ENCODE measurements at places on chromosomes 4 and X.

DNA sequence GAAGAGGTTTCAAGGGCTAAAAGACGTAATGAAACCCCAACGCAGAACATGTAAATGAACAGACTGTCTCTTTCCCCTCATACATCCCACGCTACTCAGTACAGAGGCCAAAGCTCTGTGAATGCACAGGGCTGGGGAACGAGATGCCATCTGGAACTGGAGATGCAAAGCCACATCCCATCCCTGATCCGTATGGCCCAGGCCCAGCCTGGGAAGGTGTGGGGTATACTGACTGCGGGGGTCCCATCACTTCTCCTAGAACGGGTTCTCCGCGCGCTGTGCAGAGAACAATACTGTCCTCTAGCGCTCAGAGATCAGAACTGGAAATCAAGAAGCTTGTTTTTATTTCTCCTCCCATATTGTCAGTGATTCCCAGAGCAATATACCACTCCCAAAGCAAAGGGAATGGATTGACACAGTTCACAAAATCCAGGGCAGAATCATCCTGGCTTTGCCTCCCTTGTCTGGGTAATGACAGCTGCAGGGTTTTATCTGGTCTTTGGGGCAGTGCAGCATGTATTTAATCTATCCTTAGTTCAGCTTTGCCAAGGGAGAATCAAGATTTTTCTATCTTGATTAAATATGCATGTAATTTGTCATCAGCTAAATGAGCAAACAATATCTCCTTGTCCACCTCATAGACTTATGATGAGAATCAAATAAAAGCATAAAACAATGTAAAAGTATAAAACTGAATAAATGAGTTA lies 47.3 kb upstream of the TLR3 start:
- DNase-seq = peak; percentile 19

DNA sequence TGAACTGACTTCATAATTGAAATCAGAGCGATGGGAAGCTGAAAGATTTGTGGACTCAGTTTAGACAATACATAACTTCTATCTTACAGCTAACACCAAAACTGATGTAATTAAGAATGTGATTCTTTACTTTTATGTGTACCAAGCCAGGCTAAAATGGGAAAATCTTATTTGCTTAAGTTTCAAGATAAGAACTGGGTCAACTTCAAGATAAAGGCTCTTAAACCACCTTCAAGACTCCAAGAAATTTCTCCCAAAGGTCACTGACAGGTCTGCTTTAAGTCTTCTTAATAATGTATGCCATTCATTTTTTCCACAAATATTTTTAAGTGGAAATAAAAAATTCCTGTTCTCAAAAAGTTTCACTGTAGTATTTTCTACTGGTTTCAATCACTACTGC lies 55.5 kb downstream of the DDX60 start:
- DNase-seq = no peak

DNA sequence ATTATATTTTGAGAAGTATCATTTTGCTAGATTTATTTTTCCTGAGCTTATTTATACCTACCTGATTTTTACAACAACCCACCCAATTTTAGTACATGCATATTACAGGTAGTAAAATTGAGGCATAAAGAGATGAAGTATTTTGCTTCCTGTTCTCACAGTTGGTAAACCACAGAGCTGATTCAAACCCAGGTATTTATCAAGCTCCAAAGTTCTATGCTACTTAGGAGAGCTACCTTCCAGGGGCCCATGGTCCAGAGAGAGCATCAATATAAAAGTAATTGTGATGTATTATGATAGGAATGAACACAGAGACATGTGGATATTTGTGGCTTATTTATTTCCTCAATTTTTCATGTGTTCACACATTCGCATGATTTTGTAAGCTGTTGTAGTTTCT lies 20.2 kb upstream of the GBA3 start:
- no peak for DNase-seq

GRCh38 chr4:23539969-23540569 lies 349.8 kb downstream of the PPARGC1A start:
- DNase-seq = no peak

DNA sequence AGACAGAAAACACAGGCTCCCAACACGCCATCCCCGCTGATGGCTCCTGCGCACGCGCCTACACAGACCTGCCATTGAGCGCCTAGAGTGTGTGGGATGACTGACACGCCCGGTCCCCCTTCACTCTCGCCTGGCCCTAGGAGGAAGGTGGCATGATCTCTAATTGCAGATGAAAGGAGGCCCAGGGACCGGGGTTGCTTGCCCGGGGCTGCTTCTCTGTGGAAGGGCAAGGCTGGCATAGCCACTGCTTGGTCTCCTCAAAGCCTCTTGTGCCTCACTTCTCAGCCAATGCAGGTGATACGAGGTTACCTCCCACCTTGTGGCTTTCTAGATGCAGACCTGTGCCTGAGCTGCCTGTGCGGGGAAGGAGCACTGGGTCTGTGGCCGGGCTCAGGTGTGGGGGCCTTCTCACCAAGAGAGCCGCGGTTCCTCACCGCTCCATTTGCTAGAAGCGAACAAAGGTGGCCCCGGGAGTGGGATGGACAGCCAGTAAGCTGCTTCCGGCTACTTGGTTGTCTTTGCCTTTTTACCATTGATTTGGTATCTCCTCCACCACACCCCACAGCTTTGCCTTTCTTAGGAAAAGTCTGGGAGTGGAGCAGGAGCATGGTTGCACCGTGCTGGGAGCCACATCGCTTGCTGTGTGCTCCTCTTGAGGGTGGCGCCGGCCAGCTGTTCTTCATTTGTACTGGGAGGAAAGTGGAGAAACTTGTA lies 47.0 kb downstream of the TBC1D14 start:
- DNase-seq = no peak

DNA sequence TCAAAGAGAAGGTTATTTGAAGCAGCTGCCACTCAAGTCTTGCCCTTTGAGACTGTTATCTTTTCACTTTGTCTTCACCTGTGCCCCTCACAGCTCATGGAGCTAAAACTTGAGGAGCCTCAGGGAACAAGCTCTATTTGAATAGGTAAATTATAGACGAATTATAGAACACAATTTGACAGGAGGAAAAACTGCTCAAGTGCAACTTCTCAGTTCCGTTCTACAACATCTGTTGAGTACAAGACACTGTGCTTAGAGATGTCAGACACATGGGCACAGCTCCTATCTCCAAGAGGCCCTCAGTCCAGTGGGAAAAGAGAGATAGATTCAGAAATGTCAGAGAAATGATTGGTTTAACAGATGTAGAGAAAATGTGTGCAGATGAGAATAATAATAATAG lies 5.1 kb downstream of the PPP1R2C start:
- DNase-seq = no peak

GRCh38 chr4:40316333-40316781 lies 18.8 kb upstream of the CHRNA9 start:
- DNase-seq = no peak

DNA sequence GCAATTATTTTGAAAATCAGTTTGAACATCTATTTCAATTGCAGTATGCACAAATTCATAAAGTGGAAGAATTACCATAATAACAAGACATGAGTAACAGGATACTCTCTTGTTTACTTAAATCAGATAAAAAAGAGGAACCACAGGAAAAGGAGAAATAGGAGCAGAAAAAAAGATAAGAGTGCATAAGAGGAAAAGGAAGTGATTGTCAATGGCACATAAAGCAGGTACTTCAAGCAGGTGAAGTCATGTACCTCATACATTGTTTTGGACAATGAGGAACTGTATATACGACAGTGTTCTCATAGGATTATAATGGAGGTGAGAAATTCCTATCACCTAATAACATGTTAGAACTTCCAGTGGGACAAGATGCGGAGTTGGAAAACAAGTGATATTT lies 334.5 kb upstream of the PCDH7 start:
- DNase-seq = peak; percentile 29

DNA sequence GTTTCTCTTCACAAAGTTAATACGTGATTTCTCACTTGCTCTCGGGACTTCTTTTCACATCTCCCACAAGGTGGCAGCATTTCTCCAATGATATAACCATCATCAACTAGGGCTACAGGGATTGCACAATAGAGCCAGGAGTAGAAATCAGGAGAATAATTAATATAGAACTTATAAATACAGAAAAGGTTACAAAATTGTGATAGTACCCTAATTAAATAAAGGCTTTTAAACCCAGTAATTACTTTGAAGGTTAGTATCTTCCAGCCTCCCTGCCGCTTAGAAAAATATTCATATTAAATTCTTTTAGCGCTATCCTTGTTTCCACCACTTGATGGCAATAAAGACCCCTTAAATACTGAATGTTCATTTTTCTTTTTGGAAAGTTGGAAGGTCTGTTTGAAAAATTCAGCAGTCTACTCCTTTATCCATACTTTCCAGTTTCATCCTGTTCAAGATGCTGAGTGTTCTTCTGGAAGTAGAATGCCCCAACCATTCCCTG lies 65.8 kb downstream of the RASGEF1B start:
- peak; percentile 95 for DNase-seq

- no peak for DNase-seq
Observed at GRCh38 chr4:141899103-141899502, 262.7 kb downstream of the IL15 start.

- DNase-seq = no peak
Observed at GRCh38 chrX:11867610-11868345, 109.7 kb downstream of the MSL3 start.

DNA sequence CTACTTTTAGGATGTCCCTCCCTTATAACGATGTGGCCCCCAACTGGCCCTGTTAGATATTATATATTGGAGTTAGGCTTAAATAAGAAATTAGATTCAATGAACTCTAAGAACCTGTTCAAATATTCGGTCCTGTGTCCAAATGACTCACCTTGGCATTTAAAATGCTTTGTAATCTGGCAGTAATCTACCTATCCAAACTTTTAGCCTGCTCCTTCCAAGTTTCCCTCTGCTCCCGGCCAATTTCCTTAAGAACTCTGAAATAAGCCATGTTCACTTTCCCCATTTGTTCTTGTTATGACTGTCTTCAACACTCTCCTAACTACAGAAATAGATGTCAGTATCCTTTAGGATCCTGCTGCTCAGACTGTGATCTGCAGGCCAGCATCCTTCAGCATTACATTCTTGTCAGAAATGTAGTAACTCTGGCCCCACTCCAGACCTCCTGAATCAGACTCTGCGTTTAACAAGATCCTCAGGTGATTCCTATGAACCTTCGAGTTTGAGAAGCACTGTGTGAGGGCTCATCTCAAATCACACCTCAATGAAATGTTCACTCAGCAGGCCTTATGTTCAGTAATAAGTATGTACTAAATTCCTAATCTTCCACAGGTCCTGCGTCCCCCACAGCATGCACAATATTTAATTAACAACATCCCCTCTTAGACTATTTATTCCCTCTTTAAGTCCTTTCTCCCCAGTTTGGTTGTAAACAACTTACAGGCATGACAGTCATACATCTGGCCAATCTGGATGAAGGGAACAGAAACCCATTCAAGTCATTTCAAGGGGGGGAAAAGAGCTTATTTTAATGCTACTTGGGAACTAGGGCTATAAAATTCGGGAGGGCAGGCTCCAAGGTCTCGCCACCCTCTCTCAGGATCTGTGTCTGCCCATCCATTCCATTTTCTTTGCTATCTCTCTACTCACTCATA lies 3.0 kb downstream of the ATP8A1 start:
- DNase-seq = no peak

DNA sequence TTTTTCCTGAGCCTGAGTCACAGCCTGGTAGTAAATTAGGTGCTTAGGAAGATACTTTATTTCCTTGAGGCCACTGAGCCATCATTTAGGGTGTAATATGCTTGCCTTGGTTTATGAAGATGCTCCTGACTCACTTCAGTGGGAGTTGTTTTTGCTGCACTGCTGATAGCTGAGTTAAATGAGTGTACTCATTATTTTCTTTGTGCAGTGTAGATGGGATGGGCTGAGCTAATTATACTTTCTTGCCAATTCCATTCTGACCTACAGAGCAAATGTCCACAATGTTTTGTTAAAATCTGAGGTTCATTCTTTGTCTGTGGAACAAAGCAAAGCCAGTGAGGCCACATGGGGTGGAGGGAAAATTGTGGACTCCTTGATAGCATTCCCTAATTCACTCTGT lies 60.0 kb downstream of the FGF13 start:
- DNase-seq = no peak

DNA sequence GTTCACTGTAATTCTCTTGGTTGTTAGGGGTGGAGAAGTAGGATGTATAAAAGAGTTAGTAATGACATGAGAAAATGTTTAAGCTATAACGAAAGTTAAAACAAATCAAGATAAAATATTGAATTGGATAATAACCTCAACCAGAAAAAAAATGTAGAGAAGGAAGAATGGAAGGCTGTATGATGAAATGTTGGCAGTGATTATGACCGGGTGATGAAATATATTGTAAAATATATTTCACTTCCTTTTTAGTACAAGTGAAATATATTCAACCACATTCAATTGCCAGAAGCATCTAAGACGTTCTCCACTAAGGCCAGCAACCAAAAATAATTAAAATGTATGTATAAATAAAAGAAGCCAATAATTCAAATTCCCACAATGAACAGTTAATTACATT lies 309.3 kb upstream of the FGF13 start:
- DNase-seq = no peak

Data from Kasumi-1 (cell line).